D341Med (cell line): ENCODE measurements at places on chromosomes 4 and X.

DNA sequence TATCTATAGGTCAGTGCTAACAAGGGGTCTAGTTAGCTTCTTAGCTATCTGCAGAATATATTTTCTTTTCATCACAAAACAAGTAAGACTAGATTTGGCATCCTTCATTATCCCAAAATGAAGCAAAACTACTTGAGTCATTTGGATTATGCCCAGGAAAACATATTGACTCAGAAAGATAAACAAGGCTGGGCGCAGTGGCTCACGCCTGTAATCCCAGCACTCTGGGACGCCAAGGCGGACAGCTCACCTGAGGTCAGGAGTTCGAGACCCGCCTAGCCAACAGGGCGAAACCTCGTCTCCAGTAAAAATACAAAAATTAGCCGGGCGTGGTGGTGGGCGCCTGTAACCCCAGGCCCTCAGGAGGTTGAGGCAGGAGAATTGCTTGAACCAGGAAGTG, 18.0 kb upstream of the MND1 start:
- no peak for DNase-seq

- no peak for DNase-seq
Observed at GRCh38 chr4:124464836-124465235, 247.7 kb downstream of the ANKRD50 start.

GRCh38 chr4:7248857-7249256, 56.5 kb downstream of the SORCS2 start:
- DNase-seq: no peak

DNA sequence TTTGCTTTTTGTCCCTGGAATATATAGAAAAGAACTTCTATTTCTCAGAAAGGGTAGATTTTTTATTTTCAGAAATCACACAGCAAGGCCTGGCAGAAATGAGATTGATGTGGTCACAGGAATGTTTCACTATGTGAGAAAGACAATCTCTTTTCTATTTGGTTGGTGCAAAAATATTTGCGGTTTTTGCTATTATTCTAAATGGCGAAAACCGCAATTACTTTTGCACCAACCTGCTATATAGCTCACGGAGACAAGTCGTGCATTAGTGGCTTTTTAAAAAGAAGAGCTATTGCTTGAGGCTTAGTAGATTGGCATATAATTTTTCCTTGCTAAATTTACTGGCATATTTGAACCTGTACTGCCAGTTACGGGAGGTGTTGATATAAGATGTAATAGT, 100.4 kb downstream of the ITM2A start:
- no peak for DNase-seq

DNA sequence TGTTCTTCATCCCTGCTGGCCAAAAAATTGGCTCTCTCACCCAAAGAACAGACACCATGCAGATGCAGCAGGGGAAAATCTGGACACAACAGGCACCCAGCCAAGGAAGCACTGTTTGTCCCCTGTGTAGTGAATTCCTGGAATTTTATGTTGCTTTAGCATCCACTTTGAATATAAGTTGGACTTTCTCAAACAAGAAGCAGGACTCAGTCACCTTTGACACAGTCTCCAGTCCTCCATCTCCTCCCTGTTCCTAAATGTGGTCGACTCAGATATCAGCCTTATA, 11.8 kb downstream of the ZNF182 start:
- no peak for DNase-seq

- DNase-seq: peak; percentile 75
Observed at GRCh38 chrX:129522184-129523078, 859 bp downstream of the SMARCA1 start.

GRCh38 chrX:134645936-134646543, 12.2 kb downstream of the PLAC1 start:
- DNase-seq: no peak

DNA sequence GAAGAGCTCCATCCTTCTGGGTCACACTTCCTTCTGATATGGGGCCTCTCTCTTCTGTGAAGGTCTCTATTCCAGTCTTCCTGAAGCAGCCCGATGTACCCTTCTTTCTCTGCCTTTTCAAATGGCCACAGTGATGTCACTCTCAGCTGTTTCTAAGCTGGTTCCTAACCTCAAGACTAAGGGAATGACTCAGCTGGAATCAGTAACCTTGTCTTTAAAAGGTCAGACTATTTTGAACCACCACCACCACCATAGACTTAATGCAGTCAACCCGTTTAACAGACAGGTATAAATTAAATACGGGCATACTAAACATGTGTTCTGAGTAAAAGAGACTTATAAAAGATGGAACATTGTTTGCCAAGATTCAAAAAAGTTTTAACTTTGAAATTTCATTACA, 121.0 kb downstream of the PPA2 start:
- DNase-seq: no peak
